ENCODE measurements at places on chromosomes 5 and 9. TPM values are rescaled to one million over a fixed set of nuclear protein-coding genes. Genes with fewer than 3 reads are reported as not detected.

Gene NUTM2G
- total RNA-seq: not detected

Gene N4BP3
- 4.2 TPM for total RNA-seq

Gene C1QTNF2
- 17.1 TPM for total RNA-seq

Gene PPP2R2B
- total RNA-seq: 11.8 TPM

Gene MYORG
- 2.4 TPM for total RNA-seq

Gene SHOC1
- total RNA-seq: not detected

Gene LECT2
- total RNA-seq: not detected

Gene TMEM232
- total RNA-seq: 7.0 TPM

Gene C5orf58
- not detected for total RNA-seq

Gene C5orf34
- 9.7 TPM for total RNA-seq

Gene PCDHGA4
- 5.8 TPM for total RNA-seq

Gene GPX3
- total RNA-seq: 8.6 TPM
